ENCODE measurements at places on chromosomes 4 and X.

GRCh38 chr4:42512226-42512625, 114.9 kb downstream of the SHISA3 start:
- no peak for DNase-seq

DNA sequence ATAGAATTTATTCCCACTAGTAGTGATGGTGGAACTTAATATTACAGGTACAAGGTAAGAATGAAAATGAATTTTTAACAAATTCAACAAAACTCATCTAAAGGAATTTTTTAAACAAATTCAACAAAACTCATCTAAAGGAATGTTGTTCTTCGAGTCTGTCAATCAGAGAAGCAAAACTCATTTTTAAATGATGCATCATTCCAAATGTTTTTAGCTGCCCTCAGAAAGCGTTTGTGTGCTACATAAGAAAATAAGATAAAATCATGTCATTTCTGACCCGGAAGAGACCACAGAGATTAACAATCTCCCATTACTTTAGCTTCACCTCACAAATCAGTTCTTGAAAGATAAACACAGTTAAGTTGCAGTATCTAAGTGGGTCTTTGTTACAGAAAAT, 129.4 kb downstream of the REELD1 start:
- no peak for DNase-seq

DNA sequence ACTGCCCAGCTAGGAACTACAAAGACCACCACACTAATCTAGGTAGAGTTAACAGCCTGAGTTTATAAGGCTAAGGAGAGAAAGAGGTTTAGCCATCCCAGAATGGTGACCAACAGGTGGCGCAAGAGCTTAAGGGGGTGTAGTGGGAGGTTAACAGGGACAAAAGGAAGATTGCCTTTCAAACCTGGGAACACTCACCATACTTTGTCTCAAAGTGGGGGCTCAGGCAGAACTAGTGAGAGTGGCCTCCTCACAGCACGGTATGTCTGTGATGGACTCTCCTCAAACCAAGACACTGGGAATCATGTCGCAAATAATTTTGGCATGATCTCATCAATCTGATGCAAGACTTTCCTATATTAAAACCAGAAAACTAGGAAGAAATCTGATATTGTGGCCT, 23.4 kb downstream of the CCNI start:
- DNase-seq: no peak

DNA sequence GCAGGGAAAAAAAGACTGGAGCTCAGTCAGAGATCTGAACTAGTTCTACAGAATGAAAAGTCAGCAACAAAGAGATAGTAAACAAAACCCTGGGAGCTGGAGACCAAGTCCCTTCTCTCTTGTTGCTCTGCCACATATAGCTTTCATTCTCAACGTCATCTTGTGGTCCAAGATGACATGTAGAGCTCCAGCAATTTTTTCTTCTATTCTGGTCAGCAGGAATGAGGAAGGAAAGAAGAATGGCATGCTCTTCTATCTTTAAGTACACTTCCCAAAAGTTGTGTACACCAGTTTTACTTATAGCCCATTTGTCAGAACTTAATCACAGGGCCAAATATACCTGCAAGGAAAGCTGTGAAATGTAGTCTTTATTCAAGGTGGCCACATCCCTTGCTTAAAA, 45.6 kb downstream of the RAP2C start:
- no peak for DNase-seq

DNA sequence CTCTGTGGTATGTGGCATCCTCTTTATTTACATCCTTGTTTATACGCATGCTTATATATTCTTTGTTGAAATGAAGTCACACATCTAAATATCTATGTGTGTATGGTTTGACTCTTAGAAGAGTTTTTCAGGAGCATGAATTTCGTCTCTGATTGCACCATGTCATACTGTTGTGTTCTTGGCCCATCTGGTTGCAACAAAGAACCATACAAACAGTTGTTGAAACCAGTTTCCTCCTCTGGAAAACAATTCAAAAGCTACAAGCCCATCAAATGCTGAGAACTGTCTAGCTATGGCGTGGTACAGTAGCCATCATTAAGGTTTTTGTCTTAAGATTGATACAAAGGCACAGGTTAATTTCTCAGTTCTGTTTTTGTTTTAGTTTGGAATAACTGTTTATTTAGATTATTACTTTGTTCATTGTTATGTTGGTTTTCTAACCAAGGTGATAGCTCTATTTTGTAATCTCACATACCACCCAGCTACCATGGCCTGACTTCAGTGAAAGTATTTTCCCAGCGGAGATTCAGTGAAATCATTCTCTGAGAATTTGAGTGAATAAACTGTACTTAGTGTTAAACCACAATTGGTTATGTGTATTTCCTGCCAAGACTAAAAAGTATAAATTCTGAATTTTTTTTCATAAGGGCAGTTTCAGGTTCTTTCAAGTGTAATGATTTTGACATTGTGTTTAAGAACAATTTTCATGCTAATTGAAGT, 91.0 kb downstream of the ARHGAP24 start:
- DNase-seq: no peak

DNA sequence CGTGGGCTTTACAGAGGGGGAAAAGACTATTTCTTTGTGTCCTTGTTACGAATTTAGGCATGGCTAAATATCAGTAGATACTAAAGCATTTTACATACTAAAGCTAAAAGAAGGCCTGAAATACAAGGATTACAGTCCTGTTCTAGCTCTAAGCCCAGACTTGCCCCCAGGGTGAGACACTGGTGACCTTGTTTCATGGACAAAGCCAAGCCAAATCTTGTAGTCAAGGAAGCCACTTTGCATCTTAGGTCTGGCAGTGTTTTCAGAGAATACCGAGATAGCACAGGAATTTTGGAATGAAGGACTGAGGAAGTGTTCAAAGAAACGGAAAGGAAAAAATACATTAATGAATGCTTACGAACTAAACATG, 733 bp upstream of the G3BP2 start:
- no peak for DNase-seq

- peak; percentile 50 for DNase-seq
Measured at GRCh38 chr4:153684182-153684970, at the start of gene TLR2. TLR2 (plus strand) TSS chr4:153684280; CDS start chr4:153702908, 18,628 bp downstream.

GRCh38 chr4:106315968-106316772, at the start of the genes AIMP1 and TBCK:
AIMP1 (plus strand) TSS chr4:106316550; CDS start chr4:106325010, 8,460 bp downstream.
TBCK (minus strand) TSS chr4:106316209; CDS start chr4:106308960, 7,249 bp downstream.
- DNase-seq: peak; percentile 89

DNA sequence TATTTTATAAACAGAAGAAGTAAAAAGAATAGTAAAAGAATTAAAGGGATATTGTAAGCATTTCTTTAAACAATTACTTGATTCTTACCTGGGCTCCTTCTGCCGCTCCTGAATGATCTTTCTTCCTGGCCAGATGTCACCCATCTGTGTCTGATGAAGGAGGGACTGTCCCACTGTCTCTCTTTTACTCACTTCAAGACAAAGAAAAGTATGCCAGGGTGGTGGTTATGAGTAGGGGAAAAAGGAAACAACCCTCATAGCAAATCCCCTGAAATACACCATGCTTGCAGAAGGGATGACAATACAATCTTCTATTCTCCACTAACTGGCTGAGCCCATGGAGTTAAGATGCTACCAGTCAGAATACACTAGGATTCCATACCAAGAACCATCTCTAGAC, 31.1 kb downstream of the SYTL4 start:
- DNase-seq: no peak

- DNase-seq: no peak
Measured at GRCh38 chr4:138086611-138087041, 155.5 kb downstream of the SLC7A11 start.

DNA sequence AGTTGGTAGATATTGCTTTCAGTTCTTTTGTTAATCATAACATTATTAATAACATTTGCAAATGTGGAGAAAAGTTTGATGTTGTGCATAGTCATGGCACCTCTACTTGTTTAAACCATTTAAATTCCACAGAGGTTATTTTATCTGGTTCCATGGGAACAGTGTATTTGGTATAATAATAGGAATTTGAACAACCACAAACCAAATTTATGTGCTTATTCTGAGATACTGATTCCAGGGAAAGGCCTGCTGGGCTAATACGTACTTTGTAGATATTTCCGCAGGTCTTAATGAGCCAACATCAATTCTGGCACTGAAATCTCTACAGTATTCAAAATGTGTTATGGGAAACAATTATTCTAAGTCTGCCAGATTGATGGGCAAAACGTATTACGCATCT, 319.0 kb downstream of the DKK2 start:
- no peak for DNase-seq

DNA sequence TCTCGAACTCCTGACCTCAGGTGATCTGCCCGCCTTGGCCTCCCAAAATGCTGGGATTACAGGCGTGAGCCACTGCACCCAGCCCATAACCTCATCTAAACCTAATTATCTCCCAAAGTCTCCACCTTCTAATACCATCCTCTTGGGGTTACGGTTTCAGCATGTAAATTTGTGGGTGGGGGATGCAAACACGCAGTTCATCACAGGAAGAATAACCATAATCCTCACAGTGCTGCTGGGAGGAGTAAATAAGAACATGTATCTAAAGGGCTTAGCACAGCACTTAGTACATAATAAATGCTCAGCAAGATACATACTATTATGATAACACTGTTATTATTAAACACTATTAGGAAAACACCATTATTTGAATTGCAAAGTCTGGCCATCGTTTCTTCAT, 116.4 kb downstream of the CORIN start:
- no peak for DNase-seq

- no peak for DNase-seq
Measured at GRCh38 chrX:44927398-44927797, 54.4 kb downstream of the KDM6A start.

GRCh38 chr4:20870436-20870835, 170.2 kb downstream of the PACRGL start:
- no peak for DNase-seq

- DNase-seq: no peak
Measured at GRCh38 chr4:7334521-7335275, 100.0 kb downstream of the PSAPL1 start.

GRCh38 chr4:154692304-154692818, 51.4 kb upstream of the LRAT start:
- no peak for DNase-seq

GRCh38 chr4:86938771-86939520, 4.1 kb downstream of the AFF1 start:
- DNase-seq: peak; percentile 46

DNA sequence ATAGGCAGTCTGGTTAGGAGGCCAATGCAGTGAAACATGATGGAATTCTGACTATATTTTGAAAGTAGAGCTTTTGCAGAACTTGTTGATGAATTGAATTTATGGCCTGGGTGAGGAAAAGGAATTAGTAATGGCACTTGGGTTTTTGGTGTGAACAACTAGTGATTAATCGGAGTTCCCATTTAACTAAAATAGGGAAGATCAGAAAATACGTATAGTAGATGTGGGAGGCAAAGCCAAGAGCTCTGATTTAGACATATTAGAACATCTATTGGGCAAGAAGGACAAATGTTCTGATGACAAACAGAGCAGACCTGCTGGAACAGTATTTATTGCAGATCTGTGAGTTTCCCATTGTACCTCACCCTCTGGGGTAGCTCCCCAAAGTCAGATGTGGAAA, 12.3 kb upstream of the NDP start:
- no peak for DNase-seq

GRCh38 chrX:119636419-119636818, 30.2 kb upstream of the NKRF start:
- DNase-seq: peak; percentile 70

GRCh38 chrX:23662853-23663252, 4.4 kb upstream of the PRDX4 start:
- peak; percentile 31 for DNase-seq

DNA sequence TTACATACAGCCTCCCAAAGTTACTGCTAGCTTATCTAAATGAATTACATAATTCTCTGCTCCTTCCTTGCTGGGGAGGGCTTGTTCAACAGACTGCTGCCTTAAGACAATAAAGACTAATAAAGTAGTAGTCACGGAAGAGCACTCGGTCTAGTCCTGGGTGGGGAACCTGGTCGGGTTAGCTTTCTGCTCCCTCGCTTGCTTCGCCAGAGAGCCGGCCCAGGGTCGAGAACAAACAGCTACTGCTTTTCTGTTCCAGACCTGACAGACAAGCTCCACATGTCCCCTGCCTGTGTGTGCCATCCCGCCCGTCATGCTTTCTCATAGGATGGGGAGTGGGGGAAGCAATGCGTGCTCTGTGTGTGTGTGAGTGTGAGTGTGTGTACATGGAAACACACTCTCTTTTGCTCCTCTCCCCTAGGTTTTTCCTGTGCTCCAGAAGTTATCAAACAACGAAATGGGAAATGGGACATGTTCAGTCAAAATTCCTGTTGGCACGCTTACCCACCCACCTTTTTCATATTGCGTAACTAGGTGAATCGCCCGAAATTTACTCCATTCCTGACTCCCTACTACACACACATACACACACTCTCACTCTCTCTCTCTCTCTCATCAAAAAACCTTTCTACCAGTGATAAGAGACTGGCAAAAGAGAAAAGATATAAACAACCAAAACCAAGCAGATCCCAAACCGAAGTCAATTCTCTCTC, 1.3 kb downstream of the NPY1R start:
- no peak for DNase-seq

- no peak for DNase-seq
Measured at GRCh38 chr4:155780775-155781174, 22.0 kb downstream of the GUCY1B1 start.

GRCh38 chr4:2691313-2691712, 64.8 kb downstream of the TNIP2 start:
- no peak for DNase-seq

DNA sequence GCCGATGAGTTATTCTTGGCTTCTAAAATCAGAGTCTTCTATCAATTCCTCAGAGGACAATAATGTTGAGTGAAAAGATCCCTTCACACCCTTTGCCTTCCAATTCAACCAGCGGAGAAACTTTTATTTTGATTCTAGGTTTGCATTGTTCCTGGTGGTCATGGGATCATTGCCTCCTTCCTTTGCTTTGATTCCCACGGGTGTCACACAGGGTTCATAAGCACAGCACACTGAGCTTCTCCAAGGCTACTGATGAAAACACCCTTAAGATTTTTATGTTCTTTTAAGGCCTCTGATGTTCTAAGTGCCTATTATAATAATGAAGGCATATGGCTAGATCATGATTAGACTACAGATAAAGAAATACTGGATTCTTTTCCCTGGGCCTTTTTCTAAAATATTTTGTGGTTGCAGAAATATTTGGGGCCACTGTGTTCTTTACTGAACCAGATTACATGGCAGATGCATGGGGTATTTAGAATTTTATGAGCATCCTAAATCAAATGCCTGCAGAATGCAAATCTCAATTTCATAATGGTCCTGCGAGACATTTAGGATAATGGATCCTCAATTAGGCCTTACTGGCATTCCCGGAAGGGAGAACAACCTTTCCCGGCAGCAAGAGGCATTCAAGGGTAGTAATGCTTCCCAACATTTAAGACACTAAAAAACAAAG, 43.9 kb upstream of the FGFBP2 start:
- DNase-seq: no peak

GRCh38 chr4:133403913-133404312, 254.8 kb downstream of the PCDH10 start:
- DNase-seq: no peak
